NCI-H748 treated with DMSO at 0.1 percent for 48 hours (cell line): ENCODE measurements at places on chromosomes 11 and 22.
A peak's percentile ranks its signal among the peaks of the same experiment; 100 is the strongest.

DNA sequence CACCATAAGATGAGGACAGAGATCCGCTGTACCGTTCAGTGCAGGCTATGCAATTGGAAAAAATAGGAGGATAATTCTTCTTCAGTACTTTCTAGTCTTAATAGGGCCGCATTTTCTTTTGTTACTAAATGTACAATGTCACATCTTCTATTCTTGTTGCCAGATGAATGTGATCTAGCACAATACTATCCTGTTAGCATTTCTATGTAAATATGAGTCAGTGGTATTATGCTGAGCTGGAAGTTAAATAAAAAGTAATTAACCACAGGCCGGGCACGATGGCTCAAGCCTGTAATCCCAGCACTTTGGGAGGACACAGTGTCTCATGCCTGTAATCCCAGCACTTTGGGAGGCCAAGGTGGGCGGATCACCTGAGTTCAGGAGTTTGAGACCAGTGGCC lies 24.4 kb upstream of the BIRC3 start:
- DNase-seq, result no peak

- DNase-seq, result no peak
These were observed 74.2 kb downstream of the YAP1 start for GRCh38 chr11:102184269-102184987.

DNA sequence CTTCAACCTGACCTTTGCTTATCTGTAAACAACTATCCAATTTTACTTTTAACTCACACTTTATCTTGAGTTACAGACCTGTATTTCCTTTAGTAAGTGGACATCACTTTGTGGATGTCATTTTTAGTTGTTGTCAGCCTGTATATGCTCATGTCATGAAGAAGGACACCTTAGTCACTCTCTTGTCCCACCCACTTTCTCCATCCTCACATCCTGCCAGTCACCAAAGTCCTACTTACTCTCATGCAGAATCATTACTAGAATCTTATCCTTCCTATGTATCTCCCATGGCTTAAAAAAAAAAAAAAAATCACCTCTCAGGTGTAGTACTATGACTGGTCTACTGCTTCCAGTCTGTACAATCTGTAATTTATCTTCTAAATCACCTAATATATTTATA lies 43.3 kb downstream of the SESN3 start:
- no peak for DNase-seq

DNA sequence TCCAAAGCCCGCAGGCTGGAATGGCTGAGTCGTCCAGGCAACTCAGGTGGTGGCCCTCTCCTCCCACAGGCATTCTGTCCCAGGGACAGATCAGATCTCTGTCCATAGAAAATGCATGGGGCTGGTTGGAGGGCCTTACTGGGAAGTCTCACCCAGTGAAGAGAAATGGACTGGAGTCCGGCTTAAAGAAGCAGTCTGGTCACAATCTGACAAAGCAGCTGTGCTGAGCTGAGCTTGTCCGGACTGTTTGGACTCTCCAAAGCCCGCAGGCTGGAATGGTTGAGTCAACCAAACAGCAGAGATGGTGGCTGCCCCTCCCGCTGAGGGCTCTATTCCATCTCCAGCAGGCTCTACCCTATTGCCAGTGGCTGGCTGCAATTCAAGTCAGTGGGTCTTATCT lies 14.4 kb upstream of the DEPDC7 start:
- DNase-seq, result no peak

- DNase-seq, result no peak
These were observed 213.4 kb upstream of the PITPNB start for GRCh38 chr22:28132466-28132865.

DNA sequence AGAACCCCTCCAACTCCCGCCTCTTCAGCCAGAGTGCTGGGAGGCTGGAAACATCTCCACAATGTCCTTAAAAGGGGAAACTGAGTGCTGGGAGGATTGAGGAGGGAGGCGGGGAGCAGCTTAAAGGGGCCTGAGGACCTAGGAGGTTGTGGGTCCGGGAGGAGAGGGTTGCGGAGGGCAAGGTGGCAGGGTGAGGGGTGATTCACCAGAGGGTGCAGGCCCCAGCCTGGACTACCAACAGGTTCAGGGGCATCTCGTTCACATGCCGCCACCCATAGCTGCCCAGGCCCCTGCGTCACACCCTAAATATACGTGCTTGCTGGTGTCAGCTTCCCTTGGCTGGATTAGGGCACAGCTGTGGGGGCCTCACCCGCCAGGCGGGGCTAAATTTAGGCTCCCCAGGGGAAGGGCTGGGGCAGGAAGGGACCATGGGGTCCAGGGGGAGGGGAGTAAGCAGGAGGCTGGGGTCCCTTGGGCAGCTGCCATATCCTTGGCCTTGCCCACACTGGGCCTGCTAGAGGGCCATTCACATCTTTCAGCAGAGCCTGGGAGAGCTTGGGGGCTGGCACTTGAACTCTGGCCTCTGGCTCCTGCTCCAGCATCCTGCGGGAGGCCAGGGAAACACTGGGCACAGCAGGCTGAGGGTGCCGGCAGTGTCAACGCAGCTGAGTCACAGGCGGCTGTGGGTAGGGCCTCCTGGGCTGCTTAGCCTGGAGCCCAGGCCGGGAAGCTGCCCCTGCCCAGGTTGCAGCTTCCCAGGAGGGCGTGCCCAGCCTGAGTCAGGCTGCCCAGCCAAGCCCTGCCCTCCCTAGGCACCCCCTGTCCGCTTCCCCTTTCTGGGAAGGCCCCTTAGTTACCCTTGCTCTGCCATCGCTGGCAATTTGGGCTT lies 1.3 kb downstream of the EHBP1L1 start:
- DNase-seq, result no peak

GRCh38 chr11:71502026-71502425 lies 25.0 kb upstream of the KRTAP5-7 start:
- DNase-seq, result no peak

DNA sequence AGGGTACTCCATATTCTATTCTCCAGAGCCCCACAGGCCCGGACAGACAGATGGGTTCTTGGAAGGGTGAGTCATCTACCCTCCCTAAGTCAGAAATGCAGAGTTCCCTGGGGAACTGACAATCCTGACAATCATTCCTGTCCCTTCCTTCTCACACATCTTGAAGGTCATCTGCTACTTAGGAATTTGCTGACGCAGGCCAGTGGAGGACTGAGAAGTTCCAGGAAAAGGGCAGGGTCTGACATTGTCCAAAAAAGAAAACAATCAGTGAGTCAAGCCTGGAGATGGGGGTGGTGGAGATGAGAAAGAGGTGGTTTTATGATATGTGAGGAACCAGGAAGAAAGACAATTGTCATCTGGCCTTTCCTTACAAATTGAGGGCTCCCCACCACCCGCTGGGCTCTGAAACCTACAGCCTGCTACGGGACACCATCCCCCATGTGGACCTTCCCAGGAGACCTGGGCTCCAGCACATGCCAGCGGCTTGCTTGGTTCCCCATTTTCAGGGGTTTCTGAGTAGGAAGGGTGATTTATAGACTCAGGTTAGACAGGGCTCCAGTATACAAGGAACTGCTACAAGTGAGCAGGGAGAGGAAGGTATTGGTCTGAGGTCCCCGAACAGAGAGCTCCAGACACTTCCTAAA lies 12.9 kb downstream of the CD59 start:
- DNase-seq, result no peak

DNA sequence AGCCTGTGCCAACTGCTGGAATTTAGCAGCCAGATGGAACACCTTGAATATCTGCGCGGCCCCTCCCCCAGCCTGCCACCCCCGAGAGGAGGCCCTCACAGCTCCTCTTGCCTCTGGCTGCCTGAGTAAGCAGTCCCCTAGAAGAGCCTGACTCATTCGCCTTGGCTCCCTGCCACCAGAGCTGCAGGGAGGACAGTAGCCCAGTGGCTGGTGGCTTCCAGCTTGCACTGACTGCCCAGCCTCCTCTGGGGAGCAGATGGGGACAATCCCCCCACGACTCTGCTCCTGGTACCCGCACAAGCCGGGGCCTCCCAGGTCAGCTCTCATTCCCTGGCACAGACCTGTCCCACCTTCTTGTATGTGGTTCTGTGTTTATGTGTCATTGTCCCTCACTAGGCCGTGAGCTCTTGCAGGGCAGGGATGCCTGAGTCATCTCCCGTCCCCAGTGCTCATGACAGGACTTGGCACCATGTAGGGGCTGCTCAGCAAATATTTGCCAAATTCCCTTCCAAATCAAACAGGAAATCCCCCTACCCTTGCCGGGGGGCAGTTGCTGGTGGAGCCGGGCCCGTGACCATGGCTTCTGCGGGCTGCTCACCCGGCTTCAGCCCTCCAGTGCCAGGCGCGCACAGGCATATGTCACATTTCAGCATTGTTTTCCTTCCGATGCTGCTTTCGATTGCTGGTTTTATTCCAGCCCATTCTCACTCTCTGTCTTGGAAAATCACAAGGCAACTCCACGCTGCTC lies 43.6 kb downstream of the CACNG2 start:
- peak; percentile 8 for DNase-seq
